ENCODE measurements at places on chromosomes 6 and 20.

GRCh38 chr20:58603721-58604120, 47.4 kb upstream of the STX16 start:
- DNase-seq, result no peak

GRCh38 chr6:157209865-157210530, 113.3 kb downstream of the TMEM242 start:
- DNase-seq, result no peak

DNA sequence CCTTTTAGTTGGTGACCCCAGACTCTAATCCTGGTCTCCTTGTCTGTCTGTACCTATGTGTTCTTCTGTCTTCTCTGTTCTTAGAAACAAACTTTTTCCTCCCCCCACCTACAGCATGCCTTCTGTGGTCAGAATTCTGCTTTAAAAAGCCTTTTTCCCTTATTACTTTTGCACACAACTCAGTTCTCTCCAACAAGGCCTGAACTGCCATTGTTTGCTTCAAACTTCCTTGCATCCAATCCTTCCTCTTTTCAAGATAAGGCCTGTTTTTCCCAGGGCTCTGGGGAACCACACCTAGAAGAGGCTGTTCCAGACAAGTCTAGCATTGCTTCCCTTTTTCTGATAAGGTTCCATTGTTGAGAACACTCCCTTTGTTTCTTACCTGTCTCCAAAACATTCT, 22.2 kb upstream of the NCOA3 start:
- DNase-seq, result no peak

- DNase-seq, result no peak
Measured at GRCh38 chr6:6688951-6689350, 100.4 kb downstream of the LY86 start.

DNA sequence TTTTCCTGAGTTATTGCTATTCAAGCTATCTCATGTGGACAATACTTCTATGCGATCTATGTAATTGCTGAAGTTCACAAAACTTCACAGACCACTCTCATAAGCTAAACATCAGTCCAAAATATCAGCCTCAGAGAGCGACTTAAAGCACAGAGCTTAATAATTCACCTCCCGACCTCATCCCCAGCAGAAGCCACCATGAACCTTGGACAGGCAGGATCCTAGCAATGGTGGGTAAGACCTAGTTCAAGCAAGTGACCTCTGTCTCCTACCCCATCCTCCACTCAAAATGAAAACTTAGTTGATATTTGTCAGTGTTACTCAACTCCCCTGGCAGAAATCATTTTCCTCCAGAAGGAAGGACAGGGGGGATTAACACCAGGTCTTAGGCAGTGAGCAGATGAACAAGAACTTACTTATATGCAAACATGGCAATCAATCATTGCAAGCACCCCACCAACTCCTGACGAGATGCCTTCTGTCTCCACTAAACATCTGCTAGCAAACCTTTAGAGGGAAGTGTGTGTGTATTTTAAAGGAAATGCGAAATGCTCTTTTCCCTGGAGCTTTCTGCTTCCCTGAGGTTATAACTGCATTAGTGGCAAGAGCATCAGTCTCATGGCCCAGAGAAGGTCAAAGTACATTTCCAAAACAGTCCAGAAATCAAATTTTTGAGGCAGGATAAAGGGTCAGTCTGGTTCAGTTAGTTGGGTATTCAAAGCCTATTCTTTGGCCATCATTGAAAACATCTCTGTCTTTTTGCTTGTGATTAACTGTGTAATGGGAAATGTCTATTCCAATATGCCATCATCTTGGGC, 90.0 kb downstream of the SLC22A23 start:
- DNase-seq, result no peak

DNA sequence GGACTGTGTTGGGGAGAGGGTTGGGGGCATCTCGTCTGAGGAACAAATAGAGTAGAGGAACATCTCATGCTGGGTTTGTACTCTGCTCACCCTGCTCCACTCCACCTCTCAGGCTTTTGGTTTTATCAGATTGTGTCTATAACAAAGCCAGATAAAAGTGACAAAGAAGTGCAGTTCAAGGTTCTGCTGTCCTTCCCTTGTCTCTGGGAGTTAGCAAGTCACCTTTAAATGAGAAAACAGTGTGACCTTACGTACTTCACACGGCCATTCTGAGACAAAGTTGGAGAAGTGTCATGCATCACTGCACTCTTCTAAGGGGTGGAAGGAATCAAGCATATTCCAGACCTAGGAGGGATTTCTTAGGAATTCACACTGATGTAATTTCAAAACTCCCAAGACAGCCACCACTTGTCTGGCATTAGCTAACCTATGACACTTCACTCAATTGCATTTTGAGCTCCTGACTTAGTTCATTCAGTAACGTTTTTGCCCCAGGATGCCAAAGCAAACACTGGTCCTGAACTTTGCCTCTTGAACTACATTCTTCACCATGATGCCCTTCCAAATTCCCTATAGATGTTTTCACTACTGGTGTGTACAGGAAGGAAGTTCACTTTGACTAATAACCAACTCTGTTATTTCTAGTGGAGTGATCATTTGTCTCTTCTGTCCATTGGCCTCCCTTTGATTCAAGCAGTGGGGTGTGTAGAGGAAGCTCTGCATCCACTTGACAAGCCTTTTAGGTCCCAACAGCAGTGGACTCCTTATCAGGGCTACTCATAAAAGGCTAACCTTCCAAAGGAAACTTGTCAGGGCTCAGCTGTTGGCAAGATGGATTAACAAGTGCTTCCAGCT, 647.6 kb upstream of the FLRT3 start:
- no peak for DNase-seq

DNA sequence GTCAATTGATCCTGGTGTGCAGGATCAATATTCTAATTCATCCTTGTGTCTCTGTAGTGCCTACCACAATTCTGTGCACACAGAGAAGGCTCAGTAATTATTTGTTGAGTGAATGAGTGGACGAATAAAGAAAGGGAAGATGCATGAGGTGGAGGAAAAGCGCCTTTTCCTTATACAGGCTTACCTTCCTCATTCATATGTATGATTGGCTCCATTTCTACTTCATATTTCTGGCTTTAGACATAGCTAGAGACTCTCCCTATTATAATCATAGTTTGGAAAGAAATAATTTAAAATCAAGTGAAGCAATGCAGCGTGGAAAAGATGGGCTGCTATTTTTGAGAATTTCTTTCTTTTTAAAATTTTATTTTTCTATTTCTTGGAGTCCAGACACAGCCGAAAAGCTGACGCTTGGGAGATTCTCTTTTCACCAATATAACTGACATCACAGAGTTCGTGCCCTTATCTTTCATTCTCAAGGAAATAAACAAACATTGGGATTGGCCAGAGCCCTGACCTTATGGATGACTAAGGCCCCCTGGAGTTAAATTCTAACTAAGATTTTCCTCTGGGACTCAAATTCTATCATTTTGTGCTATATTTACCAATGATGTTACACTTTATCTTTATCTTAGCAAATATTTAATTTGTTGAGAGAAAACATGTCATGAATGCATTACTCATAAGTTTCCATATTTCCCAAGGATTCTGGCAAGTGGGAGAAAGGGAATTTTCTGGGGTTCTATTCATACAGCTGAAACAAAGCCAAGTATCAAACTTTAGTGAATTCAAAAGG, 48.1 kb downstream of the PRL start:
- DNase-seq, result no peak

GRCh38 chr6:118630067-118630466, 21.3 kb downstream of the CEP85L start:
- DNase-seq, result no peak

DNA sequence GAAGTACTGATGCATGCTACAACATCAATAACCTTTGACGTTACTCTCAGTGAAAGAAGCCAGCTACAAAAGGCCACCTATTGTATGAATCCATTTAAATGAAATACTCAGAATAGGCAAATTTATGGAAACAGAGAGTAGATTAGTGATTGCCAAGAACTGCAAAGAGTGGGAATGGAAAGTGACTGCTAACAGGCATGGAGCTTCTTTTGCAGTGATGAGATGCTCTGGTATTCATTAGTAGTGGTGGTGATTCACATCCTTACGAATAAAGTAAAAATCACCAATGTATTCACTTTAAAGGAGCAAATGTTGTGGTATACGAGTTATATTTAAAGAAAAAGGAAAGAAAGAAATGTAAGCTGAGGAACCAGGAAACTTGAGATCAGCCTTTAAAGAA, 126.8 kb upstream of the SAMD5 start:
- DNase-seq, result no peak
